ENCODE measurements at places on chromosomes 12 and 14. TPM values are rescaled to one million over a fixed set of nuclear protein-coding genes. Genes with fewer than 3 reads are reported as not detected.

DNA sequence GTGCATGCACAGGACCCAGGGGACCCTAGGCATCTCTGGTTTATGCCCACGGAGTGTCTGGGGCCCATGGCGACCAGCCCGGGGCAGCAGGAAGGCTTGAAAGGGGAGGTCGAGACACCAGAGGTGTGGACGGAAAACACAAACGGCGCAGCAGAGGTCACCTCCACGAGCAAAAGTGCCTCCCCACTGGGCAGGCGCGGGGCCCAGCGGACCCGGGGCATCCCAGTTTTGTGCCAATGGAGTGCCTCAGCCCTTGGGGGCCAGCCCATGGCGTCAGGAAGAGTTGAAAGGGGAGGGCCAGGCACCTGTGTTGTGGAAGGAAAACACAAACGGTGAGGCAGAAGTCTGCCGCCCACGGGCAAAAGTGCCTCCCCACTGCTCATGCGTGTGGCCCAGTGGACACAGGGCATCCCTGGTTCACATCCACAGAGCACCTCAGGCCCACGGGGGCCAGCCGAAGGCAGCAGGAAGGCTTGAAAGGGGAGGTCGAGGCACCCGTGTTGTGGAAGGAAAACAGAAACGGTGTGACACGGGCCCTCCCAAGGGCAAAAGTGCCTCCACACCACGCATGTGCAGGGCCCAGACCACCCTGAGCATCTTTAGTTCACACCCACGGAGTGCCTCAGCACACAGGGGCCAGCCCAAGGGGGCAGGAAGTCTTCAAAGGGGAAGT lies 378.8 kb downstream of the ALG10 start:
- peak; percentile 33 for DNase-seq

DNA sequence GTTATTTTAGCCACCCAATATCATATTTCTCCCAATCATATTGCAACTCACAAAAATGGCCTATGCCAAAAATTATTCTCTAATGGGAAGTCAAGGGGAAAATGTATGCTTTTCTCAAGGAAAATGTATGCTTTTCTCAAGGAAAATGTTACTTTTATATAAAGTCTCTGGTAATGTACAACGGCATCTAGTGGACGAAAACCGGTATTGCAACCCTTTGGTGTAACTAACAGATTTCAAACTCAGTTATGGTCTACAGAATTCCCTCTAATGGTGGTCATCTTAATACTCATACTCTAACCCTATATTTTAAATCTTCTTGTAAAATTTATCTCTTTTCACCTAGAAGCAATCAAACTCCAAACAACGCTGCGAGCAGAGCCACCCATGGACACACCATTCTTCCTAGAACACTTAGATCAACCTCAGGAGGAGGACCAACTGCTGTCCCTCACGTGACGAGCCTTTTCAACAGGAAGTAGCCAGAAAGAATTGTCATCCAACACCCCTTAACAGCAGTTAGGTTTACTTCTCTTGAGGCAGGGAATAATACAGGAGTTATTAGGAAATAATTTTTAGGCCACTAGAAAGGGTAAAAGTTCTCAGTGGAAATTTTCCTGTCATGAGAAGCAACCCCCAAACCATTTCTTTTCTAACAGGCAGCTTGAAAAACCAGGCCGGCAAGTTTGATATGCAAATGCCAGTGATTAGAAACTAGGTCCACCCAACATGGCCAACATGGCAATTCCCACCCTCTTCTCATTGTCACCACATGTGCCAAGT lies 20.1 kb downstream of the APOBEC1 start:
- DNase-seq, result no peak

DNA sequence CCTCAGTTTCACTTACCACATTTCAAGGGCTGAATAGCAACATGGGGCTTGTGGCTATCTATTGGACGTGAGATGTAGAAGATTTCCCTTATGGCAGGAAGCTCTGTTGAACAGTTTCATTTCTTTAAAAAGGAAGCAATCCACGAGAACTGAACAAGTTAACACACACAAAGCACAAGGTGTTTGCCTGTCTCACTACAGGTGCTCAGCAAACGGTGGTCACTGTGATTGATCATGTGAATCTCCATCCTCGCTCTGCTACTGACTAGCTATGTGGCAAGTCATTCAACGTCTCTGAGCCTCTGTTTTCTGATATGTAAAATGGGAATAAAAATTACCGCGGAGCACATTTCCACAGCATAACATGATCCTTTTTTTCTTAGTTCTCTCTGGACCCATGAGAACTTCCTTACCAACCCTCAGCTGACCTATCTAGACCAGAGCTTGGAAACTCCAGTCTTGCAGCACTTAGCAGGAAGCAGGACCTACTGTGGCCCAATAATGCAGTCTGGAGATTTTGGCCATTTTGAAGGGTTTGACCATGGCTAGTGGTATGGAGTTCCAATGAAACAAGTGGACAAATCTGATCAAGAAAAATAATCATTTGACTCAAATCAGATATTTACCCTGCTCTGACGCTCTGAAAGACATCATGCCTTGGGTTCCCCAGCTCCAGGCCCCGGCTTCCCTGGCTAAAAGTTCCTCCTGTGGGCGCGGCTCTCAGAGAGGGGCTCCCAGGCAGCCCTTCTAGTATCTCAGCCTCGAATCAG lies 278.8 kb downstream of the ZFP36L1 start:
- DNase-seq, result no peak

The IL23A gene
- total RNA-seq, result 0.43 TPM

- DNase-seq, result no peak
Measured at GRCh38 chr14:58643366-58643765, 5.6 kb downstream of the DACT1 start.

All from left lobe of liver (tissue), 2 donors.